ENCODE measurements at places on chromosomes 2 and 18.
A peak's percentile ranks its signal among the peaks of the same experiment; 100 is the strongest.

GRCh38 chr2:159444754-159445153, 158.3 kb upstream of the WDSUB1 start:
- DNase-seq, result no peak

- no peak for DNase-seq
Observed at GRCh38 chr2:178193496-178193822, 853 bp upstream of the OSBPL6 start.

DNA sequence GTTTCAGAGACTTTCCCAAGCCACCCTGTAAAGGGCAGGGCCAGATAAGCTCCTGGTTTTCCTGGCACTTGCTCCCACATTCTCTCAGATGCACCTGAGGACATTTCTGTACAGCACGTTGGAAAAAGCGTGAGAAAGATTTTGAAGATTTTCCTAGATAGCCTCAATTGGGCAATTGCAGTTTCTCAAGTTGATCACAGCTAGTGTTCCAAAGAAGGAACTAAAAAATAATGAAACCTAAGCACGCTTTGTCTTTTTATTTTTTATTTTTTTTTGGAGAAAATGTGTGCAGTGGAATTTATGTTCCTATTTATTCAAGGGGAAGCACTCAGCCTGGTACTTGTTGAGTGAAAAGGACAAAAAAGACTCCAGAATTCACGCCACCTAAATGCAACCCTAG, 429.1 kb downstream of the RNF144A start:
- no peak for DNase-seq

GRCh38 chr18:28175150-28175929, 1.6 kb downstream of the CDH2 start:
- no peak for DNase-seq

DNA sequence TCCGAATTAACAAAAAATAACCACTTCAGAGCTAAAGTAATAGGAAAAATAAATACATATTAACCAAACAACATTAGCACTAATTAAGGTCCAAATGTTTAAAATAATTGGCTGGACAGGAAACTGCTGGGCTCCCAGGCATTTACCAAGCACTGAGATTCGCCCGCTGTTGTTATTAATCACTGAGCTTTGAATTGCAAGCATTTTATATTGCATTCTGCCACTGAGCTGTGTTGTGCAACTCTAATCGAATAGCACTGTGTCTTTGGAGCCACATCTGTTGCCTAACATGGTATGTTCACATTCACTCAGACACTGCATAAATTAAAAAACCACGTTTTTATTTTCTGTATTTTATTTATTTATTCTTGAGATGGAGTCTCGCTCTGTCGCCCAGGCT, 88.9 kb downstream of the SOWAHC start:
- no peak for DNase-seq

GRCh38 chr2:188693111-188693510, 281.1 kb upstream of the COL3A1 start:
- DNase-seq, result no peak

- DNase-seq, result no peak
Observed at GRCh38 chr2:216688731-216689340, 6.5 kb downstream of the IGFBP5 start.

- no peak for DNase-seq
Observed at GRCh38 chr2:126769118-126769517, 113.2 kb downstream of the GYPC start.

DNA sequence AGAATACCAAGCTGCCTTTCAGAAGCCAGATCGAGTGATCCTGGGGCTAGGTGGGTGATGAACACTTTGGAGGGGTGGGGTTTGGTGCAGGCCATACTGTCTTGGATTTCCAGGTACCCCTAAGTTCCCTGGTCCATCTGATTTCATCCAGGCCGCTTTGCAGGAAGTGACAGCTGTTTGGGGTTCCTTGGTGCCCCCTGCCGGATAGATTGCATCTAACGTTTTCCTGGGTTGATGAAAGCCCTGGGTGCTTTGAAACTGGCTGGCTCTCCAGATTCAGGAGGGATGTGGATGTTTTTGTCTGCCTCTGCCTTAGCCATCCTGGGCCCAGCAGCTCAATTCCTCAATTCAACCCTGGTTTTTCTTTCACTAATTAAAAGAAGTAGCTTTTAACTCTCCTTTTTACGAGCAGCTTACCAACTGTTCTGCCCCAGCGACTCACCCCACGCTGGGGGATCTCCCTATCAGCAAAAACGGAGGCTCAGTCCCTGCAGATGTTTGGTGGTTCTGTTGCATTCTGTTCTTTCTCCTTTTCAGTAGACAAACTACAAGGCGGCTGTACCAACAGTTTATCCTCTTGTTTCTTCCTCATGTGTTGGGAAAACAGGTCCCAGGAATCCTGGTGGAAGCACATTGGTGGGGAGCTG, 37.1 kb downstream of the ARHGEF4 start:
- DNase-seq, result peak; percentile 66

- DNase-seq, result no peak
Observed at GRCh38 chr2:146214394-146214929, 1630.4 kb upstream of the ACVR2A start.

DNA sequence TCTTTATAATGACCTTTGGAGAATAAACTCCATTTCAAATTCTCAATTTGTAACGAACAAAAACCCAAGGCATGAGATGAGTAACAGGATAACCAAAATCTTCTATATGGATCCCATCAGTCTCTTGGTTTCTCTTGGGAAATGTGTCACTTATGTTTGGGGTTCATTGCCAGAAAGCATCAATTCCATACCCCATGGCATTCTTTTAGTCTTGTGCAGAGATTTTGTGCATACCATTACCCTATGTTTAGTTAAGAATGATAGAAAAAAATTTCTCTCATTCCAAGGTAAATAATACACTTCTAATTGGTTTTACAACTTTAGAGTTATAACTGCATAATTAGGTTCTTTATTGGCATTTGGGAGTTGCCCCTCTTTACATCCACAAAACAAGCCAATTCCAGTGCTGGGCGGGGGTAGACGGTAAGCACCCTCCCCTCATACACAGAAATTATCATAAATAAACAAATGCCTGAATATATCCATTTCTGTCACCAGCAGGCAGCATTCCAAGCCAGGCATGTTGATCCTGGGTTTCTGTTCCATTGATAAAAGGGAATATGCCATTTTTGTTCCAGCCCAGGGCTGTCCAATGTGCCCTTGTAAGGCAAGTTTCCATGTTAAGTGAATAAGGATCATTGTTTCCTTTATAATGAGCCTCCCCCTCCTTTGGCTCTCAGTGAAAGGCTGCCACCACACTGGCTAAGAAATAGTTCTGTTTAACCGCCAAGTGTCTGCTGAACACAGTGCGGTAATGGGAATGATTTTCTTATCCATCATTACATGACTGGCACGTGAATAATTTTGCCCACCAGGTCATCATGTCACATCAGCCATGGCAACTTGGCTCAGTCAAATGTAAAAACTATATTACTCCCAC, 680.1 kb upstream of the ZEB2 start:
- DNase-seq, result no peak

DNA sequence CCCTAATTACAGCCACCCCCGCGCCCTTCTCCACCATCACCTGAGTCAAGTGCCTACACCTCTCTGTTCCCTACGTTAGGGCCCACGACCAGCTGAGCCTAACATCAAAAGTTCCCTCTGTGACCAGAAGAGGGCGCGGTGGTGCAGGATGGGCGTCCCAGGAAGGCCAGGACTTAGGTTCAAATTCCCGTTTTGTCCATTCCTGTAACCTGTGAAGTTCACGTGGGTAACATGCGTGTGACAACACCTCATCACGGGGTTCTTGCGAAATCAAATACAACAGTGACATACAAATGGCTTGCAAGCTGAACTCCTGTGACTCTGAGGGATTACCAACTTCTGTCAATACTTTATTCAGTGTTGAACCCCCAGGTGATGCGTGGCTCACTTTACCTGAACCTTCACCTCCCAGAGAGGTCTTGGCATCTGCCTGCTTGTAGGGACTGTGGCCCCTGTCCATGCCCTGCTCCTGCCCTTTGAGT, 207.9 kb downstream of the ARL4C start:
- peak; percentile 71 for DNase-seq

DNA sequence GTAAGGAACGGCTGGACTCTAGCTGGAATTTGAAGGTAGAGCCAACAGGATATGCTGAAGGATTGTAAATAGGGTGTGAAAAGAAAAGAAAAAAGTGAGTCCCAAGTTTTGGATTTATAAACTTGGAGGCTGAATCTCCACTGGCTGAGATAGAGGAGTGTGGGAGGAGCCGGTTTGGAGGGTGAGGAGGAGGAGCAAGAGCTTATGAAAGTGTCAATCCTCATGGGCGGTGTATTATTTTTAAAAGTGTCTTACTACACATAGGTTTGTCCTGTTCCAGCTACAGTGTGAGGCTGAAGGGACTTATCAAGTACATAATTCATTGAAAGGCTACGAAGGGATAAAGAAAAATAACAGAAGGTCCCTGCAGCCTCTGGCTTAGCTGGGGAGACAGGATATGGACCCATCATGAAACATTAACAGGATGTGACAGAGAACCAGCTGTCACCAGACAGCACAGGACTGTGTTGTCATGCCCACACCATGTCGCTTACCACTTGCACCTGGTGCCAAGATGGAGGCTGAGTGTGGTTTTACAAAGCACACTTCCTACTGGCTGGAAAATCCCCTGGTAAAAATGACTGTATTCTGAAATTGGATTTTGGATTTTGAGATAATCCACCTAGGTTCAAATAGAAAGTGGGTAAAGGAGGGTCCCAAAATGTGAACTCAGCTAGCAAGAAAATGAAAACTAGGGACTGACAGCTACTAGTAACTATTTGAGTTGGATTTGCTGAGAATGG, 2.5 kb upstream of the MREG start:
- peak; percentile 74 for DNase-seq

DNA sequence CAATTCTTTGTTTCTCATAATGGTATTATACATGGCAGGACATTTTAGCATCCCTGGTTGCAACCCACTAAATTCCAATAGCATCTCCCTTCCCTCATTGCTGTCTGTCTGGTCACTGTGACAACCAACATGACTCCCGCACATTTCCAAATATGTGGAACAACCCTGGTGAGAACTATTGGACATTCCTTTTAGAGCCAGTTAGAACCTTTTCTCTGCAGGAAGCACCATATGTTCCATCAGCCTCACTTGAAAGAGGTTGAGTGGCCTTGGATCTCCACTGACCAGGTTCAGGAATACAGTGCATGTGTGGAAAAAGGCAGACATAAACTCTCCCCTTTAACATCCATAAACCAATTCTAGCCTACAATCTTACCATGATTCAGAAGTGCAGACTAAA, 25.9 kb upstream of the GLS start:
- no peak for DNase-seq

DNA sequence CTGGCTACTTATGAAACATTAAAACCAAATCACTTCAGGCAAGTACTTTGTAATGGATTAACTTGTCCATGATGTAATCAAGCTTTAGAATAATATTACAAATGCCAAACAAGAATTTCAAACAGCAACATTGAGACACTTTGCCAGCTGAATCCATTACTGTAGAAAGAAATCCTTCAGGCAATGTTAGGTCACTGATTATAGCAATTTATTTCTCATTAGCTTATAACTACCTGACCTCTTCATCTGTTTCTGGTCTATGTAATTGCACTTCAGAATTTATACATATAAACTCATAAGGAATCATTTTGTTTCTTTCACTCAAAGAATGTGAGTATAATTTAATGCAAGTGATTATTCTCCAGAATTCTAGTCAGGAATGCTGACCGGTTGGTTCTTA, 692.6 kb upstream of the TMEFF2 start:
- DNase-seq, result no peak

DNA sequence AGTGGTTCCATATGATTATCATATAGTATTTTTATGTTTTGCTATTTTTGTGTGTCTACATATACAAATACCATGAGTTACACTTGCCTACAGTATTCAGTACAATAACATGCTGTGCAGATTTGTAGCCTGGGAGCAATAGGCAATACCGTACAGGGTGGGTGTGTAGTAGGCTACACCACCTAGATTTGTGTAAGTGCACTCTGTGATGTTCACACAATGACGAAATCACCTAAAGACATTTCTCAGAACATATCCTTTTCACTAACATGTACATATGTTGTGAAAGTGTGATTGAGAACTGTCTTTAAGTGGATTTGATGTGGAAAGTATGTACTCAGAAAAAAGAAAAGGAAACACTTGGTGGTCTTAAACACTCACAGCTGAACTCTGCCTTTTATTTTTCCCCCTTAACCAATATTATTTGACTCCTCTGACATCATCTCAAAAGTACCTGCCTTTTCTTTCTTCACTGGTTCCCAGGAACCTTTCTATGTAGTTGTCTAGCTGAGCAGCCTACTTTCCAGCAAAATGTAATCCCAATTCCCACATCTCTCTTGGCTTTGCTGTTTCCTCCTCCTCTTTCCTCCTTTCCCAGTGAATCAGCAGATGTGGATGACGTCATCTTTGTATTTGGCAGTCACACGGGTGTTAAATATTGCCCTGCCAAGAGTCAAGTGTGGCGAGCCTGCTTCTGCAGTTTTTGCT, 47.7 kb downstream of the OSBPL6 start:
- no peak for DNase-seq

DNA sequence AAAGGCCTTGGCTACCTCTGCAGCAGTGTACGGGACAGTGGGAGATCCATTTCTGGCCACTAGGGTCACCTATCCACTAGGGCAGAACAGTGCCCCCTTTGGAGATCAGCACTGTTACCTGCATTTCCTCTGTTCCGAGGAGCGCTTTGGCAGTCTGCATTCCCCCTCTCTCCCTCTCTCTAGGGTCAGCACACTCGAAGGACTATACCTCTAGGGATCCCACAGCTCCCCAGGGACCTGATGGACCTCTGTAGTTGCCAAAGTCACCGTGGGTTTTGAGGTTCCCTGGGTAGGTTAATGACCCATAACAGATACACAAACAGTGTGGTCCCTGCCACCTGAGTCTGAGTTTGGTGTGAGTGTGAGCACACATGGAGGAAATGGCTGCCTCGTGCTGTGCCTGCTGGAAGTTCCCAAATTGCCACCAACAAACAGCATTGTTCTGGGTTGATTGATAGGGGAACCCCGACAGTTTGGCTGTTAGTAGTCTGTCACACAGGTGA, 99.8 kb upstream of the VWC2L start:
- DNase-seq, result no peak

DNA sequence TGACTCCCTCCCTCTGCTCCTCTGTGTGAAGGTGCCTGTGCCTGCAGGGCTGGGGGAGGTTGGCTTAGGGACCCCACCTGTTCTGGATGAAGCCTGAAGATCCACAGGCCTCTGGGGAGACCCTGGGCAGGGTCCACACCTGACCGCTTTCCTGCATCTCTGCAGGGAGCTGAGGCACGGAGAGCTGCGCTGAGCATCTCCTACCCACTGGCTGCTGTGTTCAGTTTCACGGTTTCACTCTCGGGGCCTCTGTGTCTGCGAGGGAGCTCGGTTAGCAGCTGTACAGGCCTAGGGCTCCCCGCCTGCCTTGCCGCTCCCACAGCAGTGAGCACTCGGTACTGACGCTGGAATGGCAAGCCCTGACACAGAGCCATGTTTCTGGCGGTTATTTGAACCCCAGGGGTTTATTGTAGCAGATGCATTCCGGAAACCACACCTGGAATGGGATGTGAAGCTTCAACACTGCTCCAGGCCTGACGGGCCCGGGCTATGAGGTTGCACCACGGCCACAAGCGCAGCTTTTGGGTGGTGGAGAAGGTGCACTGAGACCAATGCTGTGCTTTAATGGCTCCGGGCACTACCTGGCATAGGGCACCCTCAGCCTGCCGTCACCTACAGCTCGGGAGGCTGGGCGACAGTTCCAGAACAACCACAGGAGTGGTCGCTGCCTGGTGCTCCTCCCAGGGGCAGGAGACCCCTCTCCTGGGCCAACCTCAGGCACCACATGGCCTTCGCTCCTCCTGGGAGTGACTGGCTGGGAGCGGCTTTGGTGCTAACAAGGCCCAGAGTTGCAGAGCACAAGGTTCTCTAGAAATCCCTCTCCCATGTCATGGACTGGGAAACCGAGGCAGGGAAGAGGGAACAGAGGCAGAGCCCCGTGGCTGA, 257.9 kb downstream of the NDUFA10 start:
- DNase-seq, result no peak

Measured in CD4-positive, alpha-beta T cell (primary cell).